ENCODE measurements at places on chromosomes 7 and 10.

DNA sequence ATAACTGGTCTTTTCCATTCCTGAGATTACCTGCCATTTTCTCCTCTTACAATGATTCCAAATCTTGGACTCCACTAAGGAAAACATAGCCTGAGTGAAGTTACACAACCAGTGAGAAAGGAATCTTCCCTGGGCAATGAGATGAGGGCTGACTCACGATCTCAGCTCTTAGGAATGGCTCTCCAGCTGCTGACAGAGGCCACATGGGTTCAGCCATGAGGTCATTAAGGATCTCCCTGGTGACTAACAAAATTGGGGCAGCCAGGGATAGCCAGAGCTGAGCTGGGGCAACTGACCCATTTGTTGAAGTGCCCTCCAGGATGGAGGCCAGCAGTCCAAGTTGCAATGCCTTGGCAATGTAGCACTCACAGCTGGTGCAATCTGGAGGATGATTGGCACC lies 78.7 kb upstream of the MKLN1 start:
- DNase-seq: peak; percentile 94

DNA sequence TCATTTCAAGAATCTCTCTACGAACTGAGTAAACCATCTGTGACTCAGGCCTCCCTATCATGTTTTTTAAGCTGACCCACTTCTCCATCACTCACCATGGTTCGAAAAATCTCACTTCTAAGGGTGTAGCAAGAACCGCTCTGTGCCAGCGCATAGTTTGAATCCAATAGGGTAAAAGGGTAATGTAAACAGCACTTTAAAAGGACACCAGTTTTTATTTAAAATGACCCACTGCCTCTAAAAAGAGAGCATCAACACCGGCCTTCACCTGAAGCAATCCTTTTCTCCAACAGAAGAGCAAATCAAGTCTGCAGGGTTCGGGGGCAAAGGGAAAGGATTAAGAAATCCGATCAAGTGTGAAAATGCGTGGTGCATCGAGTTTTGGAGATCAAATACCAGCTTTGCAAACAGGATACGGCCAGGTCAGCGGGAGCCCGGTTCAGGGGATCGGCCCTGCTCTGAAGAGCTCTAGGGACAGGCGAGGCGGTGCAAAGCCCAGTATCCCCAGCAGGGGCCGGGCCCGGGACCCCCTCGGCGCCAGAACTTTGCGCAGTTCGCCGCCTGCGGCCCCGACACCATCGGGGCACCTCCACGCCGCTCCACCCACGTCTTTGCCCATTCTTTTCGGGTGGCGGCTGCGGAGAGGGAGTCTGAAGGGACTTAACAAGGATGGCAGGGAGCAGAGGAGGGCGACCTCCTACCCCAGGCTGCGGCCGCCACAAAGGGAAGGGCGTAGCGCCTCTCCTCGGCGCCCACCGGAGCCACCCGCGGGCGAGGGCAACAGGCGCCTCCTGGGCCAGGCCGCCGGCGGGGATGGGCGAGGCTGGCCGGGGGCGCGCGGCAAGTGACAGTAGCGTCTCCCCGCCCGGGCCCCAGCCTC lies 842 bp downstream of the NMT2 start:
- peak; percentile 43 for DNase-seq

GRCh38 chr10:124600051-124600880 lies 138.6 kb downstream of the LHPP start:
- DNase-seq: no peak

- no peak for DNase-seq
Measured at GRCh38 chr7:55101359-55101758, 82.5 kb downstream of the EGFR start.

DNA sequence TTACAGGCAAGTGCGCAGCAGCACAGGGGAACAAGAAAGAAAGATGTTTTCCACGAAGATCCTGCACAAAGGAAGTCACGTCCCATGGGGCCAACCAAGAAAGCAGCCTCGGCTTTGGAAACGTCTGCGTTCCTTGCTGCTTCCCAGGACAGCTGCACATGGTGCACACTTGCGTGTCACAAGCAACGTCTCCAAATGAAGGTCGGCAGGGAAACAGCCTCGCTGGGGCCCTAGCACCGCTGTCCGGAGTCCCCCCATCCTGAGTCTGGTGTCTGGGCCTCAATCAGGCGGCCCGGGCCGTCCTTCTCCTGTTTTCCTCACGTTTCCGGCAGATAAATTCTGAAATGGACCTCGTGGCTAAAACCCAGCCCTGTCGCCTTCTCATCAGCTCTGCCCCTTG lies 206.2 kb downstream of the DIP2C start:
- DNase-seq: no peak

DNA sequence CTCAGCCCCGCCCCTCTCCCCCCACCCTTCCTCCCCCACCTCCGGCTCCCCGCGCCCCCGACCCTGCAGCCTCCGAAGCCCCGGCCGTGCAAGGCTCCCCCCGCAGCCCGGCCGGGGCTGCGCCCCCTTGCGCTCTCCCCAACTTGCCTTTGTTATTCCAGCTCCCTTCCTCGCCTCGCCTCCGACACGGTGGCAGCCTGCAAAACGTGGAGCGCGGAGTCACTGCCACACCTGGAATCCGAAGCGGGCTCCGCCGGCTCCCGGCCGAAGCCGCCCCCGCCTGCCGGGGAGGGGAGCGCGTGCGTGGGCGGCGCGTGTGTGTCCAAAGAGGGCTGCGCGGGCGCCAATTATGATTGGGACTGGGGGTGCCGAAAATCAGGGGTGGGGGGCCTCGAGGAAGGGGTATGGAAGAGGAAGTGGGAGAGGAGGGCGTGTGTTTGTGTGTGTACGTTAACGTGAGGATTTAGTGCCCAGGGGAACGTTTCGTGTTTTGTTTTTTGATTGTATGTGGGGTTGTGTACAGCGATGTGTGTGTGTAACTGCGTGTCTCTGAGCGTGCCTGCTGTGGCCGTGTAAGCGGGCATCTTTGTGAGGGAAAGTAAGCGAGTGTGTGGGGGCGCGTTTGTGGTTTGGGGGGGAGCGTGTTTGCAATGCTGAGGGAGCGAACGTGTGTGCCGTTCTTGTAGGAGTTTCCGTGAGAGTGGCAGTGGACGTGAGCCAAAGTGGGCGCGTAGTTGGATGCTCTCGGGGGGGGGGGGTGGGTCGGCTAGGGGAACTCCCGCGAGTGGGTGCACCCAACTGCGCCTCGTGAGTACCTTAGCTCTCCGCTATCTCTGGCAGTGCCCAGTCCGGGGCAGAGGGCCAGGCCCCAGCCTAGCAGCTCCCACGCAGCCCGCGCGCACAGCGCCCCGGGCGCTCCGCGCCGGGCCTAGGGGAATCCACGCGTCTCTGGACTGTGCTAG lies 1.2 kb upstream of the ZMIZ1 start:
- peak; percentile 92 for DNase-seq

- no peak for DNase-seq
Measured at GRCh38 chr10:37680243-37680683, 177.1 kb downstream of the ZNF248 start.

- DNase-seq: no peak
Measured at GRCh38 chr7:101702362-101702850, 73.3 kb upstream of the MYL10 start.

- no peak for DNase-seq
Measured at GRCh38 chr7:84811362-84811761, 375.5 kb downstream of the SEMA3D start.

DNA sequence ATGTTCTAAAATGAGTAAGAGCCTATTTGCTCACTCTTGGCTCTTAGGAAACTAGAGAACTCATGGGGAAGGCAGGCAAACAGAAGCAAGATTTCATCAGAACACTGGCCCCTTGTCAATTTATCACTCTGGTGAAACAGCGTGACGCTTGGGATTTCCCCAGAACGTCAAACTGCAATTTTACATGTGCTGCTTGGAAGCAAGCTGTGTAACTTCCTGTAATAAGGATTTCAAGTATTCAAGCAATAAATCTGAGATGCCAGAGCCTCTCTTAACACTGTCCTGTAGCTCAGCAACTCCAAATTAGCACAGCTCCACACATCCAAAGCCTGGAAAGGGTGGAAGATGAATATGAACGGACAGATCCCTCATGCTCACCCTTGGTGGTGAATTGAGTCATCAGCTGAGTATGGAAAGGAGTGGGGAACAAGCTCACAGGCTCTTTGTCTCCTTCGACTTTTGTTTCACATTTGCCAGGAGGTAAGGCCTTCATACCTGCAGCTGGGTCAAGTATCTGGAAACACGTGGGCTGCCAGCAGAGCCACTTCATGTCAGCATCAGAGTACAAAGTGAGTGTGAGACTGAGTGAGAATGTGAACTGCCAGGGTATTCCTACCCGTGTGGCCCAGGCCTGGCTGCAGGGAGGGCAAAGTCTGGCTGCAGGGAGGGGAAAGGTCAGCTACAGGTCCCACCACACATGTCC lies 140.4 kb upstream of the NAMPT start:
- DNase-seq: peak; percentile 100

GRCh38 chr10:104300736-104301292 lies 31.8 kb downstream of the GSTO2 start:
- DNase-seq: peak; percentile 98

- peak; percentile 22 for DNase-seq
Measured at GRCh38 chr7:91636129-91636724, 244.3 kb downstream of the MTERF1 start.

DNA sequence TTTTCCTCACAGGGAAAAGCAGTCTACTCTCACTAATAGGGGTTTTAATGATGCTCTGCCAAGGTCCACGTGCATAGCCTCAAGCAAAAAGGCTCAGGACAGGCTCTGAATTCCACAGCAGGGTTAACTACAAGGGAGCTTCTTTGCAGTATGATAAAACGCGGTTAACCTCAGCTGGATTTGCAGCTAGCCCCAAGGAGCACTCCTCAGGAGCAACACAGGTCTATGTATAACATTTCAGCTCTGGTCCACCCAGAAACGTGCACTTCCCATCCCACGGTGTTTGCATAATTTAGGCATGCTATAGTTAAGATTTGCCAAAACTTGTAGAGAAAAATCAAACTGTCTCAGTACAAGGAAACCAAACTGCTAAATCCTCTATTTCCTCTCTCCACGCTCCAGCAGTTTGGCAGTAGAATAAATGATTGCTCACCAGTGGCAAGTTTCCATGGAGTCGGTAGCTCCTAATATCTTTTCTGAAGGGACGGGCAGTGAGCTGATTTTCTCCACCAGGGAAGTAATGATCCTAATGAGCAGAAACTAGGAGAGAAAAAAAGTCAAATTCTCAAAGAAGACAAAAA lies 13.1 kb upstream of the ASB4 start:
- peak; percentile 46 for DNase-seq

Data from fibroblast of skin of right quadriceps (primary cell).